Activated CD8-positive, alpha-beta memory T cell treated with anti-CD3 and anti-CD28 coated beads for 1 hour (primary cell): ENCODE measurements at places on chromosomes 2 and 18.

GRCh38 chr18:63894106-63894772 is 6.7 kb downstream of the SERPINB2 start:
- no peak for DNase-seq

DNA sequence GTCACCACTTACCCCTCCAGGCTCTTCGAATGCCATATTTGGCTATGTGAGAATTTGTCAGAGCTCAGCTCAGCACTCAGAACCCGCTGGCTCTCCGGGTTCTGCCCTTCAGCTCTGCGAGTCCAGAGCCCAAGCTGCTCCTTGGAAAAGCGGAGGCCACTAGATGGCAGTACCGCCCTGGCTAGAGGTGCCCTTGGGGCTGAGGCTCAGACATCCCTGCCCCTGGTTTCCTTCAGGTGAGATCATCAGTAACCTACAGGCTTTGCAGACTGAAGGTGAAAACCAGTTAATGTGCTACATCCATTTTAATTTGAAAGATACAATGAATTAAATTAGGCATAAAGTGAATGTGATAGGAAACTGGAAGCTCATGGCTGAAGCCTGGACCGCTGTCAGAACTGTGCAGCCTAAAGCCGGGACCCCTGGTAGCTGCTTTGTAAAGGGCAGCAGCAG is 285.6 kb downstream of the AGAP1 start:
- peak; percentile 41 for DNase-seq

GRCh38 chr2:122670897-122671296 is 915.4 kb downstream of the TSN start:
- DNase-seq, result no peak

- DNase-seq, result no peak
Measured at GRCh38 chr2:230068651-230069055, at the start of gene SLC16A14. TSS of gene SLC16A14 (minus strand) at chr2:230068924. CDS start at chr2:230059352, 9,572 bp downstream.

DNA sequence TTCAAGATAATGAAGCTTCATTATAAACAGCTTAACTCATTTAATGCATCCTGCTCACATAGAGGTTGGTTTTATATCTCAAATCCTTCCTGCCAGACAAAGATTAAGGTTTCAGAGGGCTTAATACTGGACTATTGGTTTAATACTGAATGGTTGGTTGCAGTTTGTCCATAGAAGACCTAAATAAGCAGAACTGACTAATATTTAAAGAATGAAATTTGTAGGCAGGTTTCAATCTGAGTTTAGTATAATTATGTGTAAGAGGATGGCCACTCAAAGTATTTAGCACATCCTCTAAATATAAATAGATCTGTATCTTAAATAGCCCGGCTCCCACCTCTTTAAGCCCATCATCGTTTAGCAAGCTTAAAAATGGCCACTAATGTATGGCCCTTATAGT is 92.5 kb downstream of the EPB41L5 start:
- no peak for DNase-seq
